ENCODE measurements at places on chromosomes 5 and 9. TPM values are rescaled to one million over a fixed set of nuclear protein-coding genes. Genes with fewer than 3 reads are reported as not detected.
A peak's percentile ranks its signal among the peaks of the same experiment; 100 is the strongest.

DNA sequence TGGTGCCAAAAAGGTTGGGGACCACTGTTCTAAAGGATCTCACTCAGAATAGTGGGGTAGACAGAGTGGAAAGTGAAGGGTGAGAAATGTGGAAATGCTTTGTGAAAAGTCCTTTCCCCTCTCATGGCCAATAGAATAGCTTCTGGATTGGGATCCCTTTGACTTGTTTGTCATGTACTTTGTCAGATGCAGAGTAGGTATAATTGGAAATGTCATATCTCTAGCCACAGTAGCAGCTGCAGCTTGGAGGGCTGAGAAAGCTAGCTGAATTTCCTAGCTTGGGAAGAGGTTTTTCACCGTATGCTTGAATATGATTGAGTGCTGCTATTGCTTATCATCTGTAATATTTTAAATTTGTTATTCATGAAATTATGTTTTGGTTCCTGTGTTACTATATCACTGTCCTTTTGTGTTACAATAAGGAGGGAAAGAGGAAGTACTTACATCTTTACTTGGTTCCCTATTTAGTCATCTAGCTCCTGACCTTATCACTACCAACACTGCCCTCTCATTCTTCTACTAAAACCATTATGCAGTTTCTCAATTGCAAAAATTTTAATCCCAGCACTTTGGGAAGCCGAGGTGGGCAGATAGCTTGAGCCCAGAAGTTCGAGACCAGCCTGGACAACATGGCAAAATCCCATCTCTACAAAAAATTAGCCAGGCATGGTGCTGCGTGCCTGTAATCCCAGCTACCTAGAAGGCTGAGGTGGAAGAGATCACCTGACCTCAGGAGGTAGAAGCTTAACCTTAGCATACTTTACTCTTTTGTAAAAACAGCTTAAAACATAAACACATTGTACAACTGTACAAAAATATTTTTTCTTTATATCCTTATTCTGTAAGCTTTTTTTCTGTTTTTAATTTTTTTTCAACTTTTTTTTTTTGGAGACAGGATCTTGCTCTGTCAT lies 12.4 kb downstream of the SLC30A5 start:
- DNase-seq, result no peak

DNA sequence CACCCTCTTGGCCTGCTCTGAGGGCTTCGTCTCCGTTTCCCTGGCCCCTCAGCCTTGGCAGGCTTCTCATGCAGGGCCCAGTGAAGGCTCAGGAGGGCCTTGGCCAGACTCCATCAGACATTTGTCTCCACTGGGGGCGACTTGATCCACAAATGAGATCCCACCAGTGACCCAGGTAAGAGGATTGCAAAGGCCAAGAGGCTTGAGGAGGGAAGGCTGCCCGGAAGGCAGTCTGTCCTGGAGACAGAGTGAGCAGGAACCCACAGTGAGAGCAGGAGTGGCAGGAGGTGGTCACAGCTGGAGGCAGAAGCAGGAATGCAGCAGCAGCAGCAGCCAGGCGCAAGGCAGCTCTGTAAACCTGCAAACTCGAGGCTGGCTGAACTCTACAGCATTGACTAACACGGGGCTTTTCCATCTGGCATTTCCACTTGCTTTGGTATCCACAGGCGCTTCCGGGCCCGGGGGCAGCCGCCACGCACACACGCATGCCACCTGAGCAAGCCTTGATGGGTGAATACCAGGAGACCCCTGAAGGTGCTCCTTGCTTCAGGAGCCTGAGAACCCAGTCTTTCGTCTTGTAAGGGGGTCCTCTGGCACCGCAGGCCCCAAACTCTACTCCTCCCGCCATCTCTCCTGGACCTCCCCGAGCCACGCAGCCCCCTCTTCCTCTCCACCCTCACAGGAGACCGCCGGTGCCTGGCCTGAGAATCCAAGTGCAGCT lies 14.7 kb downstream of the MGAT1 start:
- peak; percentile 82 for DNase-seq

DNA sequence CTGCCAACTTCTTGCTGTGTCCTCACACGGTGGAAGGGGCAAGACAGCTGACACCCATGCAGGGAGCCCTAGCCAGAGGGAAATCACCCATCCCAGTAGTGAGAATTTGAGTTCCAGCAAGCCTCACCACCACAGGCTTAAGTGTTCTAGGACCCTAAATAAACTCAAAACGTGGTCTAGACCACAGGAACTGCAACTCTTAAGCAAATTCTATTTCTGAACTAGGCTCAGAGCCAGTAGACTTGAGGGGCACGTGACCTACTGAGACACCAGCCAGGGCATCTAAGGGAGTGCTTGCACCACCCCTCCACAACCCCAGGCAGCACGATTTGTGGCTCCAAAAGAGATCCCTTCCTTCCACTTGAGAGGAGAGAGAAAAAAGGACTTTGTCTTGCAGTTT lies 96.0 kb upstream of the PHF24 start:
- no peak for DNase-seq

DNA sequence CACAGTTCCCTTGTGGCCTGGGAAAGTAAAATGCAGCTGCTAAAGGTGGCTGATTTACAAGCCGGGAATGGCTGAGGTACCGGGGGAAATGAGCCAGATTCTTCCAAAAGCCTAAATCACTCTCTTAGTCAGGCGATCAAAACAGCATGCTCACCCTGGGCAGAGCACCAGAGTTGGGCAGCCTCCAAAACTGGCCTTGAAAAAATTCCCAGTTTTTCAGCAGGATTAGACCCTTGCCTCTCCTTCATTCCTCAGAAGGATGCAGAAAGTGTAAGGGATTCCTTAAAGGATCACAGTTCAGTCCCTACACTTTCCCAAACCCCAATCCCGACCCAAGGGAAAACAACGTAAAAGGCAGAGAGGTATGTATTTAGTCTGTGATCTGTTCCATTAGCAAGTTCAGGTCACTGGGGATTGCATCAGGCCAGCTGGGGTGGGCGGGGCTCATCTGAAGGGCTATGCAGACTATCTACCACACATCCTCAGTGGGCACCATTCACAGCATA lies 16.9 kb downstream of the TMEM174 start:
- no peak for DNase-seq

- no peak for DNase-seq
These were observed 8.7 kb upstream of the ERAP1 start for GRCh38 chr5:96816411-96816939.

DNA sequence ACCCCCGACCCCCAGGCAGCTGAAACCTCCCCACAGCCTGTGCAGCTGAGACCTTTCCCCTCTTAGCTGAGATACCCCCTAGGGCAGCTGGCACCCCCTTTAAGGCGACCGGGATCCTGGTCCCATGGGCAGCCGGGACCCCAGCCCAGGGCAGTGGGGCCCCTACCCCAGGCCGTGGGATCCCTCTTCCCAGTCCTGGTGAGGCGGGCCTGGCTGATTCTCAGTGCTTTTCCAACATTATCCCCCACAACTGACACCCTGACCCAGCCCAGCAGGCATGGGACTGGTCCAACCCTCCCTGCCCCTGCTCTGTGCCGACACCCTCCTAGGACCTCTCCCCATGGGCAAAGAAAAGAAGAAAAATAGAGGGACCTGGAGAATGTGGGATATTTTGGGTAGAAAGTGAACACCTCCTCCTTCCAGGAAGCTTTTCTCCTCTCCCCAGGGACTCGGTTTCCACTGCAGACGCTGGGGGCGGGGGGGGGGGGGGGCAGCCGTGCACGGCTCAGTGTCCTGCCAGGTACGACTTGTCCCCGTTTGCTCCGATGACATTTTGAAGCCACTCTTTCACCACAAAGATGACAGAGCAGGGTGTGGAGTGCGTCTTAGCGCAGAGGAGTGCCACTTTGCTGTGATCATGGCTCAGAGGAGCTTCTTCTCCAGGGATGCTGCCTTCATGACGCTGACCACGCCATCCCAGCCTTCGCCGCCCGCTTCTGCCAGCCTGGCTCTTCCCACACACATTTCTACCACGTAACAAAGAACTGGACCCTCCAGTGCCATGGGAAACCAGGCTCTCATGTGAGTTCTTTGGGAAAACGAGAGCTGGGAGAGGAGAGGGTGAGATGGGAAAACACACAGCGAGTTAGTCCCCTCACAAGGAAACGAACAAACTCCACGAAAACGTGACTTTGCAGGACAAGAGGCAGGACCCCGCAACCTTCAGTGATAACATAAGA lies 47.5 kb downstream of the MRPL36 start:
- no peak for DNase-seq

DNA sequence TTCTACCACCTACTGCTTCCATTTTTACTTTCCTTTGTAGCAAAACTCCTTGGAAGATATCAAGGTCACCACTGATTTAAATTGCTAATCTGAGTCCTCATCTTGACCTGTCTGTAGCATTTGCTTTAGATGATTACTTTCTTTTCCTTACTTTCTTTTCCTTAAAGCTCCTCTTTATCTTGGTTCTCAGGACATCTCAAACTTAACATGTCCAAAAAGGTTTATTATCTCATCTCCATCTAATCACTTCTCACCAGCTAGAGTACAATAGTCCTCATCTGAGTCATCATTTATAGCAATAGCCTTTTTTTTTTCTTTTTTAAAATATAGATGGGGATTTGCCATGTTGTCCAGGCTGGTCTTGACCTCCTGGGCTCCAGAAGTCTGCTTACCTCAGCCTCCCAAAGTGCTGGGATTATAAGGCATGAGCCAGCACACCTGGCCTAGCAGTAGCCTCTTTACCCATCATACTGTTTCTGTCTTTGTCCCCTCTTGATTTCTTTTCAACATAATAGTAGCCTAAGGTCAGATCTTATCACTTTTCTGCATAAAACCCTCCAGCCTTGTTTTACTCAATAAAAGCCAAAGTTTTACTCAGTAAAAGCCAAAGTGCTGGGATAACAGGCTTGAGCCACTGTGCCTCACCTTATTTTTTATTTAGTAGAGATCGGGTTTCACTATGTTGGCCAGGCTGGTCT lies 32.9 kb upstream of the GPR21 start:
- DNase-seq, result no peak

GRCh38 chr9:37952731-37953130 lies 48.8 kb upstream of the SLC25A51 start:
- DNase-seq, result no peak

DNA sequence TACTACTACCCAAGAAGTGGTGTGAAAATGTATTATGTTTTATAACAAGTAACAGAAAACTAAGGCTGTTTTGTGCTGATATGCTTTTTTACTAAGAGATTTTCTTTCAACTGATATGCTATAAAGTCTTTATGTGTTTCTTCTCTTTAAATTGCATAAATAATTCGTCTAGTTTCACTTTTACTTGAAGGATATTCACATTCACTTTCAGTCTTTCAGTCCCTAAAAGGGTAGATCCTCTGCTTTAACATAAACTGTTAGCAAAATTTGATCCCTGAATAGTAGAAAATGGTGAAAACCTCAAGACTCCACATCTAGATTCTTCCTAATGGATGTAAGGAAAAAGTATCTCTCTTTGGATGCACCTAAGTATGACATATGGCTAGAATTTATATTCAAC lies 69.0 kb upstream of the FST start:
- DNase-seq, result no peak

GRCh38 chr9:89008055-89008743 lies 16.9 kb downstream of the S1PR3 start:
- peak; percentile 87 for DNase-seq

DNA sequence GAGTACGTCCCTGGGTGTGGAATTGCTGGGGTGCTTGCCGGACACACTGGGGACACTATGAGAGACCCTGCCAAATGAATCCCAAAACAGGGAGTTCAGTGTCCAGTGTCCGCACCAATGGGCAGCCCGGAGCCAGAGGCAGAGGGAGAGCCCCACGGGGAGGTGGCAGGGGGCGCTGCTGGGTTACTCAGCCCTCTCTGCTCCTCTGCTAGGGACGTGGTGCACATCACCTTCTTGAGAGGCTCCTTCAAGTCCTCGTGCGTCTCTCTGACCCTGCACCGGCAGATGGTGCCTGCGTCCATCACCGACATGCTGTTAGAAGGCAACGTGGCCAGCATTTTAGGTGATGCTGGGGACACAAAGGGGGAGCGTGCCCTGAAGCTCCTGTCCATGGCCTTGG lies 20.8 kb downstream of the STKLD1 start:
- DNase-seq, result no peak

DNA sequence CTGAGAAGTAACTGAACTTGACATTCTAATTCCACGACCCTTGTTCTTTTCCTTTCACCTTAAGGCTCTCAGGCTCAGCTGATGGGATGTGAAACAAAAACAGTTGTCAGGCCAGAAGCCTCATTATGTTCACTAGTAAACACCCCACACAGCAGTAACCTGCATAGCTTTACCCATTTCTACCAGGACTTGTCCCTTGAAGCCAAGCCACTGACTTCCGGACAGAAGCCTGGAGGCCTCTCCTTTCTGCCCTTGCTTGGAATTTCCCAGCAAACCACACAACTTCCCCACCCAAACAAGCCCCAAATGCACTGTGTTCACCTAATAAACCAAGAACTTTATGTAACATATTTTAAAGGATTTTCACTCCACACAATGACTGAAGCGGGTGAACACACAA lies 19.6 kb downstream of the PRUNE2 start:
- DNase-seq, result no peak

DNA sequence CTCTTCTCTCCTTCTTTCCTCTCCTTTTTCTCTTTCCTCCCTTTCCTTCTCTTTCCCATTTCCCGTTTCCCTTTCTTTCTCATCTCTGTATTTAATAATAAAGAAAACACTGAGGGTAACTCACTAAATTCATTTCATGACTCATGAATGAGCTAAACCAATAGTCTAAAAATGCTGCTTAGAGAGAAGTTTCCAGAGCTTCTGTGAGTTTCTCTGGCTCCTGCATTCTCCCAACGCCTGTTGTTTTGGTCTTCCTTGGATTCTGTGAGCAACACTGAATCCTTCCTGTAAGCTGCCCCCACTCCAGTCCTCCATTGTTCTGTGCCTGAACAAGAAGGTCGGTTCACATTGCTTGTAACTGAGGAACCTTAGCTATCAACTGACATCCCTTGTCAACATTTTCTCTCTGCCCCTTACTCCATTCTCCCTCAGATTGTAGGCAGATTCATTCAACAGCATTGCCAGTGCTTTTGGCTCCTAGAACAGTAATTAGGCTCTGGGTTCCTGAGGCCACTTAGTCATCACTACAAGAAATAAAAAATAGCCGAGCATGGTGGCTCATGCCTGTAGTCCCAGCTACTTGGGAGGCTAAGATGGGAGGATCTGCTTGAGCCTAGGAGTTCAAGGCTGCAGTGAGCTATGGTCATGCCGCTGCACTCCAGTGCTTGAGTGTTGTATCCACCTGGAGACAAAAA lies 237.7 kb upstream of the KLF4 start:
- no peak for DNase-seq

- no peak for DNase-seq
These were observed 9.0 kb upstream of the LCN1 start for GRCh38 chr9:135512241-135512603.

GRCh38 chr9:124088476-124088837 lies 76.9 kb downstream of the LHX2 start:
- DNase-seq, result no peak

- DNase-seq, result peak; percentile 98
These were observed 57.3 kb downstream of the GADD45G start for GRCh38 chr9:89661956-89662717.

CA9 gene
- total RNA-seq, result not detected

PDLIM4 gene
- 59.4 TPM for total RNA-seq

TRPM6 gene
- total RNA-seq, result 0.52 TPM

STPG3 gene
- not detected for total RNA-seq

CDKN2B-AS1 gene
- total RNA-seq, result 1.3 TPM

C5orf58 gene
- not detected for total RNA-seq

GPR150 gene
- not detected for total RNA-seq

FAM53C gene
- total RNA-seq, result 24.5 TPM
